ENCODE measurements at places on chromosomes 1 and 21.

- no peak for DNase-seq
These were observed 47.7 kb downstream of the UTP25 start for GRCh38 chr1:209875515-209875914.

DNA sequence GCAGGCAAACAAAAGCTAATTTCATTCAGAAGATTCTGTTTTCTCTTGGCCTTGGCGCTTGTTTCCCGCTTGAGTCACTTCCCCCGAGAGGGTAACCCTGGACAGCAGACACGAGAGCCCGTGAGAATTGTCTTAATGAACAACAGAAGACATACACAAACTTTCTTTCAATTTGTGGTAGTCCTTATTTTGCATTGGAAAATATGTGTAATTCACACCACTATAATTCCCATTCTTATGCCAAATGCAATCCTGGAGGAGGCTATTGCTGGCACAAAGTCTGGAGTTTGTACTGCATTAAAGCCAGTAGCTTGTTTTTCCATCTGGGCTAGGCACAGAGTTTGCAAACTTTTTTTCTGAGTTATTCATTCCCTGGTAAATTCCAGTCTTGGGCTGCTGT is 109.8 kb upstream of the IVNS1ABP start:
- DNase-seq, result no peak

- DNase-seq, result no peak
These were observed 87.4 kb downstream of the GREM2 start for GRCh38 chr1:240524356-240525069.

DNA sequence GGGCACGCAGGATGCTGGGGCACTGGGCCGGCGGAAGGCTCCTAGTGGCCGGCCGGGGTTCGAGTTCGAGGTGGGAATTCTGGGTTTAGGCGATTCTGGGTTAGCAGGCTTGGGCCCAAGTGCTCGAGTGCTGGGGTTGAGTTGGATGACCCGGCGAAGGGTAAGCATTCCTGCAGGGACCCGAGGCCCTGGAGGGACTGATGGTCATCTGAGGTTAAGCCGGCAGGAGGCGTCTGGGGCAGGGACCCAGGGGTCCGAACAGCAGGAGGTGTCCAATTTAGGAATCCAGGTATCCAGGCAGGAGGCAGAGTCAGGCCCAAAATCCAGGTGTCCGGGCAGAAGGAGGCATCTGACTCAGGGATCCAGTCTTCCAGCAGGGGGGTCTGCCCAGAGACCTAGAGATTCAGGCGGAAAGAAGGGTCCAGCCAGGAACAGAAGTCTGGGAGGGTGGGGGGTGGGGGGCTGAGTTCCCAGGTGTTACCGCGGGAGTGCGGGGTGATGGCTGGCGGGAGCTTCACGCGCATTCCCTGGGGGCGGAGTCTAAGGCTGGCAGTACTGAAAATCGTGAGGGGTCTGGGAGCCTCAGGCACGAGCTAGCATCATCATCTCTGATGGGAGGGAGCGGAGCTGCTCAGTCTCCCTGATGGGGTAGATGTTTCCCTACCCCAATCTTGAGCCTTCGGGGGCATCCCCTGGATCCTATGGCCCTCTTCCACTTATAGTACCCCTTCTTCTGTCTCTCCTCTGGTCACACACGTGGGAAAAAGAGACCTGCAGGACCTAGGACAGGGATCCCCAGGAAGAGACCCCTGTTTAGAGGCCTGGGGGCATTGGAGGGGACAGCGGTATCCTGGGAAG is 585 bp downstream of the GPR3 start:
- no peak for DNase-seq

GRCh38 chr1:164624400-164624799 is 65.4 kb downstream of the PBX1 start:
- DNase-seq, result no peak

GRCh38 chr1:177631770-177632169 is 338.1 kb downstream of the SEC16B start:
- no peak for DNase-seq

DNA sequence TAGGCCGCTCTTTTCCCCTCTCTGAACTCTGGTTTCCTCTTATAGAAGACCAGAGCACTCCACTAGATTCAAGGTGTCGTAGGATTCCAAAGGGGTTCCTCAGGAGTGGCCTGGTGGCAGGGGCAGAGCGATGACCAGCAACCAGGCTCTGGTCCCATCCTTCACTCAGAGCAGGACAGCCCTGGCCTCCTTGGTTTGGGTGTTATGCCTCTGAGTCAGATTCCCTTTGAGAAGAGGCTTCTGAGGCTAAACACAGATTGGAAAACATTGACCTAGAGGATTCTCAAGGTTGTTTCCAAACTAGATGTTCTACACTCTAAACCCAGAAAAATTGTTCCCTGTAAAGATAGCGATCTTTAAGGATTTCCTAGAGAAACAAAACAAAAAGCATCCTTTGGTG is 49.8 kb upstream of the IKBKE start:
- DNase-seq, result no peak

DNA sequence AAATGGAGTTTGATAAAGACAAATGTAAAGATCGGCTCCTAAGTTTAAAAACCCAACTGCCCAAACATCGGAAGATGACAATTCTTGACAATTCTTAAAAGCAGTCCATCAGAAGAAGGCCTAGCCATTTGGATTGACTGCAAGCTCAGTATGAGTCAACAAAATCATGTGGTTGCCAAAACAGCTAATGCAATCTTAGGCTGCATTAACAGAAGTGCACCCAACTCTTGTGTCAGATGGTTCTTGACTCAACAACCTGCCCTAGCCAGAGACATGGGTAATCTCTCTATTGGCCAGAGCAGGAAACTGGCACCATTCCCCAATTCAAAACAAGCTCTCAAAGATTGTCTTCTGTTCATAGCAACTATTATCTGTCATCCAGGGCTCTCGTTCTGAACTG is 9.9 kb upstream of the NCF2 start:
- no peak for DNase-seq

DNA sequence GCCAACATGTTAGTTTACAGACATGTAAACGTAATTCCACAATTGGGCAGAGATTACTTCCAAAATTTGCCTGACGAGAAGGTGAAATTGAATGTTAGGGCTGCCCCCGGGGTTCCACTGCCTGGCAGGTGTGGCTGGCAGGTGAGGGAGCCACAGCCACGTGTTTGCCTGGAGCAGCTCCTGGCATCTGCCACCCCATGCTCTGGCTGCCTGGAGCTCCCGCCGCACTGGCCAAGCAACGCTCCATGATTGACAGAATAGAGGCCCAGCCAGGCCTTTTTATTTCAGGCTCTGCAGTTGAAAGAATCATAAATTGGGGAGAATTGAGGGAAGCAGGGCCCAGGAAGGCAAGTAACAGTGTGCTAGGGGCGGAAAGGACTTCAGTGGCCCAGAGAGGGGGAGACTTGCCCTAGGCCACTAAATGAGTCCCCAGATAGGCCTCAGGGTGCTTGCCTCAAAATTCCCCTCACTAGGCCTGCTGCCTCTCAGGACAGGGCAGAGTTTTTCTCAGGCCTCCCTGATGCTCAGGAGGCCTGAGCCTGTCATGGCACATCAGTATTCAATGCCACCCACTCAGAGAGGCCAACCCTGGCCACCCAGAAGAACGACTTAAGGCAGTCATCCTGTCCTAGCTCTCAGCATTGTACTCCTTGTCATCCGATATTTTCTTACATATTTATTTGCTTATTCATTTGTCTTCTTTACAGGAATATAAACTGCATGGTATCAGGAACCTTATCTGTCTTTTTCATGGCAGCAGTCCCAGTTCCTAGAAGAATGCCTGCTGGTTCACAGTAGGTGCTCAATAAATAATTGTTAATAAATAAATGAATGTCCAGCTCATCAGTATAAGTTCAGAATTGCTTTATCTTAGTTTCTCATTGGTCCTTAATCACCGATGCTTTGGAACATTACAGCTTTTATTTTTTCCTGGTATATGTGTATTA is 16.6 kb upstream of the S1PR1 start:
- no peak for DNase-seq

DNA sequence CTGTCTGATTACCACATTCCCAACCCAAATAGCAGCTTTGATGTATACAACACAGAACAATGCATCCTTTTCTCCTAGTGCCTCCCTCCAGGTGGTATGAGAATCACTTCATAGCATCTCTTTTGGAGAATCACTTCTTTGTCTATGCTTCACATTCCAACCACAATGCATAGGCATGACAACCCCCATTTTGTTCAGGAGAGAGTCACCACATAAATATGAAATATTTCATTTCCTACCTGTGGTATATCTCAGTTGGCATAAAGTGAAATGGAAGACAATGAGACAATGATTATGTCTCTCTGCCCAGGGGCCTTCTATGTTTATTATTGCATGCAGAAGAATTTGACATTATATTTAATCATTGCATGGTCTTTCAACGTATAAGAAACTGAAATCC is 112.2 kb downstream of the BRINP2 start:
- DNase-seq, result no peak

GRCh38 chr1:173301507-173301906 is 94.4 kb upstream of the TNFSF4 start:
- no peak for DNase-seq

DNA sequence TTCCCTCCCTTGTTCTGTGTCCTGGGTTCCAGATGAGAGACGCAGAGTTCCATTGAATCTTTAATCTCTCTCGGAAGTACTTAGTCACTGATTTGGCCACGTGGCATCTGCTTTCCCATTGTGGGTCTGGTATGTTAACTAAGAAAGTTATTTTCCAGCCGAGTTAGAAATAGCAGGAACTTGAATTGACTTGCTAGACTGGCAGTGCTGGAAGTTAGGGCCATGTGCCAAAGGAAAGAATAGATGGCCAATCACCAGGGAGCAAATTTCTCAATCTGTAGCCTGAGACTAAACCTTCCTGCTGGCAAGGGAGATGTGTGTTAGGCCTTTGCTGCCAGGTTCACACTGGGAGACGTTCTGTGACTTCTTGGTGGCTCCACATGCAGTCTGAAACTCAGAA is 24.2 kb upstream of the SLFNL1 start:
- DNase-seq, result no peak

- no peak for DNase-seq
These were observed 35.5 kb downstream of the MRAP start for GRCh38 chr21:32333953-32334673.

DNA sequence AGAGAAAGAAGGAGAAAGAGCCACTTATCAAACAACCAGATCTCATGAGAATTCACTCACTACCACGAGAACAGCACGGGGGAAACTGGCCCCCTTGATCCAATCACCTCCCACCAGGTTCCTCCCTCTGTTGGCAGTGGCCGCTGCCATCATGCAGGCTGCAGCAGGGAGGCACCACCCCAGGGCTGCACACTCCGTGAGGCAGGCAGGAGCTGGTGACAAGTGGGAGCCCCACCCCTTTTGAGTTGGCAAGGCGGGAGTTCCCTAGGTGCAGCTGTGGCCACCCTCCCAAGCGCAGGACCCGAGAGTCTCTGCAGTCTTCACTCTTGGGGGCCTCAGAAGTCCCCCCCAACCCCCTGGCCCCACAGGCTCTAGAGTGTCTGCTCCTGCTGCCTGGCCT is 83.9 kb upstream of the GJB5 start:
- DNase-seq, result no peak

DNA sequence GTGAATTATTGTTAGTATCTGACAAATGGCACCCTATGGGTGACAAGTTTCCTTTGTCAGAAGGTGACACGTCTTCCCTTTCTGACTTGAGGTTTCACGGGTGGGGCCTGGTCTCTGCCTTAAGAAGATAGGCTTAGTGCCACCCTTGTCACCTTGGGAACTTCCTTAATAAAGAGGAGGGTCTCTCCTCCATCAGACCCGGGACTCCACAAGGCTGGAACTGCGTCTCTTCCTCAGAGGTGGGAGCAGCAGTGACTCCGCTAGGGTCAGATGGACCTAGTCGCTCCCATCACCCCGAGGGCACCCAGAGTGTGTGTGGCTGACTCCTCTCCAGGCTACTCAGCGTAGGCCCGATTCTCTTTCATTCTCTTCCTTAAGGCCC is 774 bp upstream of the WDTC1 start:
- no peak for DNase-seq

GRCh38 chr1:25989440-25990234 is 8.2 kb downstream of the PAFAH2 start:
- DNase-seq, result no peak

DNA sequence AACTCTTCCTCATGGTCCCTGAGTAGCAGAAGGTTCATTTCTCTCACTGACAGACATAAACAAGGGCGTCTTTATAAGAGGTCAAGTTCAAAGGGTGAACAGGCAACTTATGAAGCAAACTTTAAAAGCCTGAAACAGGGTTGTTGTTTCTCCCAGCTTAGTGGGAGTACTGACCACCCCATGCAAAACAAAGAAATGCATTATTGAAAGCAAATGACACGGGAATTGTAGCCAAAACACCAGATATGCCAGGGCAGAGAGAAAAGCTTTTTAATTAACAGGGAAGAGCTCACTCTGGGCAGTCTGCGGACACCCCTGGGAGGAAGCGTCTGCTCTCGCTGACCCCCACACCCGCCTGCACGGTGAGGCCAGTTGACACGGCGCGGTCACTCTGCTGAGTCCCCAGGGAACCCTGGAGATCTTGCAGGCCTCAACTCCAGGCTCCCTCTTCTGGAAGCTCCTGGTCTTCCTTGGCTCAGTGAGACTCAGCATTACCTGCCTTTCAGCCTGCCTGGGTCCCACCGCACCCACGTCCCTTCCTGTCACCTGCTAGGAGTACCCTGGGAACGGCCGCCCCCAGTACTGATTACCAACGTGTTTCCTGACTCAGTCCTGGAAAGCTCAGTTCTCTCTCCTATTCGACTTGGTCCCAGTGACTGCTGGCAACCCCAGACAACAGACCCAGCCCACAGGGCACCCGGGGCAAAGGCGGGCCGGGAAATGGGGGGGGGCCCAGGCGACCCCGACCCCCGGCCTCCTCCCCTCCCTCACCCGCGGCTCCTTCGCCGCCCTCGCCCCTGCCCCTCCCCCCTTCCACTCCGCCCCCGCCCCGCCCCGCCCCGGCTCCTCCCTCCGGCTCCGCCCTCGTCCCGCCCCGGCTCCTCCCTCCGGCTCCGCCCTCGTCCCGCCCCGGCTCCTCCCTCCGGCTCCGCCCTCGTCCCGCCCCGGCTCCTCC is 972 bp downstream of the CFAP410 start:
- no peak for DNase-seq

- no peak for DNase-seq
These were observed 181.0 kb downstream of the PTPRU start for GRCh38 chr1:29417147-29417858.

DNA sequence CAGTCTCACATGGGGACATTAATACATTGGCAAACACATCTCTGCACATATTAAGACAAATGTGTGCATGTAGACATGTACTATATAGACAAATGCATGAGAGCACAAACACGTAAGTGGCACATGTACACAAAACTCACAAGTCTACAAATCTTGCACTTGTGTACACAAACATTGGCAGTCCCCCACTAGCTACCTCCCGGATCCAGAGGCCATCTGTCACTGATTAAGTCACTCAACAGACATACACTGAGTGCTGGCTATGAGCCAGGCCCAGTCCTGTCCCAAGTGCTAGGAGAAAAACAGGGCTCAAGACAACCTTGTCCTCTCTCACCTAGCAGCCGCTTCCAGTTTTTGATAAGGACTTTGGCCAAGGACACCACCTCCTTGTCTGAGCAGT is 7.0 kb downstream of the TCEA3 start:
- no peak for DNase-seq

GRCh38 chr1:8814865-8815264 is 2.6 kb downstream of the RERE start:
- no peak for DNase-seq

GRCh38 chr1:18803851-18804250 is 55.6 kb downstream of the TAS1R2 start:
- DNase-seq, result no peak

- DNase-seq, result no peak
These were observed 45.2 kb upstream of the RABGAP1L start for GRCh38 chr1:174114106-174114505.

Measured in esophagus squamous epithelium (tissue), 5 donors.